ENCODE measurements at places on chromosomes 7 and 10. TPM values are rescaled to one million over a fixed set of nuclear protein-coding genes. Genes with fewer than 3 reads are reported as not detected.

GRCh38 chr7:152402384-152403250, 33.2 kb downstream of the KMT2C start:
- DNase-seq = no peak

- DNase-seq = no peak
These were observed 489.4 kb downstream of the SEMA3D start for GRCh38 chr7:84697506-84697905.

GRCh38 chr7:37577901-37578300, 105.7 kb upstream of the GPR141 start:
- DNase-seq = no peak

- DNase-seq = no peak
These were observed 76.8 kb downstream of the CTBP2 start for GRCh38 chr10:125083576-125083920.

DNA sequence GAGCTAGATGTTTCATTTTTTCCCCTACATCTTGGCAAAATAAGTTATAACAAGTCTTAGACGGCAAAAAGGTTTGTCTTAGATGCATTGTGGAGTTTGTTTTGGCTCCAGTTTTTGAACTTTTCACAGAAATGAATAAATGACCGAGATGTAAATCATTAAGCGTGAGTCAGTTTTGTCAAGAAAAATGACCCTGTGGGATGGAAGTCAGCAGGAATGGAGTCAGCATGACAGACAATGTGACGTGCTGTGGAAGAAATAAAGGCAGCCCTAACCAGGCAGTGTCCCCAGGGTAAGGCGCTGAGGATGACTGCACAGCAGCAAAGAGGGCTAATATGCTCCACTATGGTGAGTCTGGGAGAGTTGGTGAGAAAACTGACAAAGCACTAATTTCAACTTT, 163.2 kb downstream of the NOC3L start:
- no peak for DNase-seq

DNA sequence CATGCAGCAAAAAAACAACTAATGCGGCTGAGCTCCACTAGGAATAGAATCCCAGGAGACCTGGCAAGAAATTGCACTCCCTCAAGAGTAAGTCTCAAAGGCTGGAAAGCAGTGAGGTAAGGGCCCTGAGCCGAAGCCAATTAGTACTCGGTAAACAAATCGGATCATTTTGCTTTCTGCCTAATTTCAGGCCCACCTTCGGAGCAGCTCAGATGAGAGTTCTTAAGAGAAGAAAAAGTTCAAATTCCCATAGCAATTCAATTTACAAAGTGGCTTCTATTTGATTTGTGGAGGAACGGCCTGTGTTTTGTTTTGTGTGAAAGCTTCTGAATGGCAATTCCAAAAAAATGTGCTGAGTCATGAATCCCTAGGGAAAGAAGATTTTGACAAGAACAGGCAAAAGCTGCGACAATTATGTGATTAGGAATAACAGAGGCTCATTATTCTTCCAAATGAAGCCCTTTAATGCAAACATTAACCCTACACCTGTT, 60.9 kb downstream of the SLC16A9 start:
- no peak for DNase-seq

GRCh38 chr10:86413046-86413728, 46.6 kb upstream of the GRID1 start:
- no peak for DNase-seq

DNA sequence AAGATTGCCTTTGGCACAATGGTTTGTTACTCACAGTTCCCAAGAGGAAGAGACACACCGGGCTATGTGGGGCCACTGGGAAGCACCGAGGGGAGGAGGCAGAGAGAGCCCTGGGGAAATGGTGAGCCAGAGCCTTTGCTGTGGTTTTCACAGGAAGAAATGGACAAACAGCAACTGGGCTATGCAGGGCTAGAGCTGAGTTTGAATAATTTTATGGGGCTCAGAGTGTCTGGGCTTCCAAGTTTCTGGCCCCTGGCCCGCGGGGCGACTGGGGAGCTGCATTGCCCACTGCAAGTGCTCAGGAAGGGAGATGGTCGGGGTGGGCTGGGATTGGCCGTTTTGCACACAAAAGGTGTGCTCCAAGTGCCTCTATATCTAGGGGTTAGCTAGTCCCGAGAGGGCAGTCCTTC, 92.6 kb downstream of the CHST15 start:
- peak; percentile 40 for DNase-seq

GRCh38 chr10:73916761-73917470, 6.0 kb downstream of the PLAU start:
- DNase-seq = no peak

- DNase-seq = no peak
These were observed 160.7 kb upstream of the COBL start for GRCh38 chr7:51477323-51477722.

GRCh38 chr7:120662291-120662690, 195.7 kb downstream of the TSPAN12 start:
- DNase-seq = no peak

- no peak for DNase-seq
These were observed 51.4 kb downstream of the C10orf67 start for GRCh38 chr10:23293145-23293724.

GRCh38 chr7:116629051-116629463, 42.9 kb upstream of the MET start:
- peak; percentile 62 for DNase-seq

- no peak for DNase-seq
These were observed 216.9 kb downstream of the POLR1F start for GRCh38 chr7:19491821-19492452.

DNA sequence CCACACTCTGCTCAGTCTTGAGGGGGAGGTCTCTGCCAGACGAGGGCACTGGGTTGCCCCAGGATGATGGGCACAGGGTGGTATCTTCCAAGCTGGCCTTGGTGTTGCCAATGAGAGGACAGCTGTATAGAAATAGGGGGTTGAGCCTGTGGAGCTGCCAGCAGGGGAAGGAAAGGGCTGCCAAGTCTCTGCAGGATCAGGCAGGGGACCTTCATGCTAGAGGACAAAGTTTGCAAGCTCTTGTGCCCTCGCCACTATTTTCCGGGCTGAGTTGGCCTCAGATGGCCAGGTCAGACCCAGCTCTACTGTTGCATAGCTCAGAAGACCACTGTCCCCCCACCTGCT, 68.7 kb downstream of the ARHGAP22 start:
- peak; percentile 14 for DNase-seq

- DNase-seq = no peak
These were observed 308.9 kb upstream of the POM121L12 start for GRCh38 chr7:52726493-52726892.

- DNase-seq = no peak
These were observed 6.4 kb downstream of the NEBL start for GRCh38 chr10:20890491-20891337.

Gene ARL3
- total RNA-seq = 2.5 TPM

Gene CLRN3
- 25.1 TPM for total RNA-seq

Gene FAM107B
- total RNA-seq = 67.2 TPM

Gene EN2
- total RNA-seq = not detected

Gene TMEM196
- not detected for total RNA-seq

Gene CH25H
- 0.10 TPM for total RNA-seq

Gene TAS2R3
- 0.58 TPM for total RNA-seq

Gene ANKRD30A
- total RNA-seq = not detected

Gene GRID2IP
- total RNA-seq = not detected

Gene MMRN2
- total RNA-seq = 9.6 TPM

Gene HOXA4
- total RNA-seq = 0.43 TPM
